ENCODE measurements at places on chromosomes 16 and 17.
A peak's percentile ranks its signal among the peaks of the same experiment; 100 is the strongest.

- peak; percentile 39 for DNase-seq
Measured at GRCh38 chr17:29115961-29116803, 64.0 kb downstream of the MYO18A start.

- DNase-seq = peak; percentile 15
Measured at GRCh38 chr17:16352667-16353316, 477 bp downstream of the CENPV start.

GRCh38 chr17:32487473-32488176, 832 bp downstream of the CDK5R1 start:
- no peak for DNase-seq

- no peak for DNase-seq
Measured at GRCh38 chr17:55383771-55384642, 37.6 kb downstream of the MMD start.

GRCh38 chr17:49530118-49530517, 35.0 kb downstream of the NGFR start:
- DNase-seq = no peak

GRCh38 chr17:63015824-63016223, 49.8 kb downstream of the TANC2 start:
- DNase-seq = no peak

DNA sequence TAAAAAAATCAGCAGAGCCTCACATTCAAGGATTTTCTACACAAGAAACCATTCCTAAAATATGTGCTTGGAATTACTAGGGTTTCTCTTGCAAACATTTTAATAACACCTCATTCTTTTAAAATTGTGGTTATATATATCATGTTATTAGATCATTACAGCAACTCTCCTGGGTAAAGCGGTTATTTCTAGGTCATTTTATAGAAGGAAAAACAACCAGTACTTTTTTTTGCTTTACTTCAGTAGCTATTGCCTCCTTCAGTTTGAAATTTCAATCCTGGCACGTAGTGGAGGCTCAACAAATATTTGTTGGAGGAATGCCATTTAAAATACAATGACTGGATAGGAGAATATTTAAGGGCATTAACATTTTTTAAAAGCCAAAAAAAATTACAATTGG, 220.6 kb downstream of the CDRT15L2 start:
- no peak for DNase-seq

DNA sequence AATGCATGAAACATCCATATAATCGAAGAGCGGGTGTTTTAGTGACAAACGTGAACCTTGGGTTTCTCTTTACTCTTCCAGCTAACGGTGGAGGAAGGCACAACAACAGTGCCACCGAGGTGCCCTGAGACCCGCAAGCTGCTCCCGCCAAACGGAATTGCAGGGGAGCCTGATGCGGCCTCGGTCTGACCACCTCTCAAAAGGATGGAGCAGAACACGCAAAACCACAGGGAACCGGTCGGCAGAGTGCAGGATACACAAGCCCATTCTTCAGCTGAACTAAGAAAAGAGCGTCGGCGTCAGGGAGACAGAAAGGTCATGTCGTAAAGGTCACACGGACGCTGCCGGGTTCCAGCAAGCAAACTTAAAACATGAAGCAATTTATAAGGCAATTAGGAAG, 109.5 kb upstream of the ZNF750 start:
- DNase-seq = no peak

DNA sequence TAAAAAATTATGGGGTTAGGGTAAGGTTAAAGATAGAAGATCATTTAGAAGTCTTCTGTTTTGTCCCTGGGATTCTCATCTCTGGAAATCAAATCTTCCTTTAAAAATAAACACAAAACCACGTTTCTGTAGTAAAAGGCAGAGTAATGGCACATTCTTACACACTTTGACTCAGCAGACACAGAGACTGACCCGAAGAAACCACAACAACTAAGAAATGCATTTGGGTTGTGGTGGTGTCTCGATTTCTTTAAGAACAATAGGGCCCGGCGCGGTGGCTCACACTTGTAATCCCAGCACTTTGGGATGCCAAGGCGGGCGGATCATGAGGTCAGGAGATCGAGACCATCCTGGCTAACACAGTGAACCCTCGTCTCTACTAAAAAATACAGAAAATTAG, 54.9 kb upstream of the MYH10 start:
- no peak for DNase-seq

GRCh38 chr17:57556977-57557376, 188.1 kb downstream of the CCDC182 start:
- DNase-seq = no peak

GRCh38 chr16:49980166-49980565, 44.9 kb upstream of the CNEP1R1 start:
- no peak for DNase-seq

DNA sequence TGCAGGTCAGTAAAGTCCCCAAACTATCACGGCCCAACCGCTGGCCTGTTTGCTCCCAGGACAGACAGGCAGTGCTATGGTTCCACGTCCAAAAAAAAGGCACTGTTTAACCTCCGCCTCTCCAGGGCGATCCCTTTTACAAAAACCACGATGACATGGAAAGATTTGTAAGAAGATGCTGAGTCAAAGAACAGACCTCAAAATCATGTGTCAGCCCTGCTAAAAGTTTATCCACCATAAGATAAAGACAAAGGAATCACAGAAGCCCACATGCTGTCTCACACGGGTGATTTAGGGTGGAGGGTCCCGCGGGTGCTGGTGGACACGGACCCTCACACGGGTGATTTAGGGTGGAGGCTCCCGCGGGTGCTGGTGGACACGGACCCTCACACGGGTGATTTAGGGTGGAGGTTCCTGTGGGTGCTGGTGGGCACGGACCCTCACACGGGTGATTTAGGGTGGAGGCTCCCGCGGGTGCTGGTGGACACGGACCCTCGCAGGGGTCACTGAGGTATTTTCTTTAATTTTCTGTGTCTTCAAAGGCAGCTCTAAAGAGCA, 117.2 kb upstream of the METRNL start:
- no peak for DNase-seq

DNA sequence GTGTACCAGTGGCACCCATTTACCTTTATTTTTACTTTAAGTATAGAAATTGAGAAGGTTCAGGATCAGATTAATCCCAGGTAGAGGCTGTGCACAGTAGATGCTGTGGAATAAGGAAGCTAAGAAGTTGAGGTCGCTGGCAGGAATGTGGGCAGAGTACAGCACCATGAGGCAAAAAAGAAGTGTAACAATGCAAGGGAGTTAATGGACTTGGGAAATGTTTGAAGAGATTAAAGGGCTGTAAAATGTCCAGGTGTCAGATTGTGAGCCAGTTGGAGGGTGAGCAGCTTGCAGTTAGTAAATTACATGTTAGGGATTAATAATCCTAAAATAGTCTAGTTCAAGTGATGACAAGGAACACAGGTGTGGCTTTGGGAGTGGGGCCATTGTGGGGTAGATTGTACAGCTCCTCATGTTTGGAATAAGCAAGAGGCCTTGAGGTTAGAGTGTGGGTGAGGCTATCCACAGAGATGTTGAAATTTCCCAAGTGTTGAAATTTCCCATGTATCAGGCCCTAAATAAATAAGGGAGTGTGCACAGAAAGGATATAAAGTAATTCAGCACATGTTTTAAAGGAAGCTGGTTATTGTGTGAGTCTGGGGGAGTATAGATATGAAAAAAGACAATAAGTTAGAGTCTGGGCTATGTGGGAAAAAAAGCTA, 21.5 kb downstream of the TAT start:
- no peak for DNase-seq

- DNase-seq = no peak
Measured at GRCh38 chr17:9973669-9974447, 68.8 kb upstream of the RCVRN start.

DNA sequence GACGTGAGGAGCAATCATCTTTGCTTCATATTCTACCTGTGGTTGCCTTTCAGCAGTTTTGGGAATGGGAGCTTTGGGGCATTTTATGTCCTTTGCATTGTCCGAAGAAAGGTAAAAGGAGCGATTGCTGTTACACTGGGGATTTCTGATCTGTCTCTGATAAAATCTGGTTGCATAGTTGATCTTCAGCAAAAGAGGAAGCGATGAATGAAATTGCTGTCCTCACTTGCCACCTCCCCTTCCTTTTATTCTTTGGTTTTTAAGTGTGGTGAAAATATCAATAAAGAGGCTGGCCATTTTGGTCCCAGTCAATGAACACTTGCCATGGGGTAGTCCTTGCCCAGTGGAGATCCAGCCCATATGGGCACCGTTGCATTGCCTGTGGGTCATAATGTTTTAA, 236.8 kb downstream of the MSI2 start:
- no peak for DNase-seq

DNA sequence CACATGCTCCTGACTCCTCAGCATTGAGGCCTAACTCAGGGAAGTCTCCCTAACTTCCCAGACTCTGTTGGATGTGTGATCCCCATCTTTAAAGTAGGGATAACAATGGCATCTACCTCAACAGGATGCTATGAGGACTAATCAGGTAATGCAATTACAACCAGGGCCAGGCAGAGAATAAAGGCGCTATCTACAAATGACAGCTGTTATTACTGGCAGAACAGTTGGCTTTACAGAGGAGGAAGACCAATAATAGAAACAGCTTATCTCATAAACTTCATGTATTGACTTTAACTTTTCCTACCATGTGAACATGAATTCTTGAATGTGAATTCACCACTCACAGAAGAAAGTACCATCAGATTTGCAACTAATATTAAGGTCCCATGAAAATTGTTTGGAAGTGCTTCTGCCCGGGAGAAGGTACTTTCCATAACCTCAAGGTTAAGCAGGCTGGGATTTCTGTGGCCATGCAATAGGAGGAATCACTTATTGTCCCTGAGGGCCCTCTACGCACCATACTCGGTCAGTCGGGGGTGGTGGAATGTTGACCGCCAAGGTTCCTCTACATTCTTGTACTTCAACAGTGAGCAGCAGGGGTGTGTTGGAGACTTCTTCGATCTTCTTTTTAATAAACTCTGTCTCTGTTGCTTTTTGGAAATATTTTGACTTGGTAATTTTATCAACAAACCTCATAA, 22.6 kb upstream of the ERN1 start:
- DNase-seq = no peak
